ENCODE measurements at places on chromosomes 6 and 20.

GRCh38 chr6:12138936-12139335 lies 126.8 kb downstream of the HIVEP1 start:
- DNase-seq: no peak

DNA sequence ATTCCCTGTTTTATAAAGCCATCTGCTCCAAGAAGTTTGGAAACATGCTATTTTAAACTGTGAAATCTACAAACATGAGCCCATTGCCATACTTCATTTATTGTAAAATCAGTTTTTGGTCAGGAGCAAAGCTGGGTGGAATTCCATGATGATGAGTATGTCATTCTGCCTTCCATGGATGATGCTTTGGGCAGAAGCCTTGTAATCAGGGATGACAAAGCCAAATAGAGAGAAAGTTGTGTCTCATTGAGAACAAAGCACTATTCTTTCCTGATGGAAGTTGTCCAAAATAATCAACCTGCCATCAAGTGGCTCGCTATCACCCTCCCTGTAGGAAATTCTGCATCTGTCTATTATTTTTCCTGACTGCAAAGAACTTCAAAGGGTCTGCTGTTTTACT lies 313.0 kb upstream of the DEFB112 start:
- no peak for DNase-seq

GRCh38 chr6:90271831-90272230 lies 24.8 kb downstream of the BACH2 start:
- no peak for DNase-seq

DNA sequence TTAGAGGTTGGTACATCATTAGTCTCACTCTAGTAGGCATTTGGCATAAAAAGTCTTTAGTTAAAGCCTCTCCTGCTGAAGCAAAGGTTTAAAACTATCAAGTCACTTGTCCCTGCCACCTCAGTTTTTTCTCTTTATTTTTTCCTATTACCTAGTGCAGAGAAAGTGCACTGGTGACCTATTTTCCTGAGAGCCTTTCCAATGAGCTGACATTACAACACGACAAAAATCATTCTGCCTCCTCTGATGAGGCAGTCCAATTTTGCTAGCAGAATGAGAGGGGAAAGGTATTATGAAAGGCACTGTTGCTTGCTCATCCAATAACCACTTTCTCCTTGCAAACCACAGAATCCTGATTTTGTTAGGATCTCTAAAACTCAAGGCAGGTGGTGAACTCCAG lies 73.3 kb upstream of the SGK1 start:
- DNase-seq: no peak

DNA sequence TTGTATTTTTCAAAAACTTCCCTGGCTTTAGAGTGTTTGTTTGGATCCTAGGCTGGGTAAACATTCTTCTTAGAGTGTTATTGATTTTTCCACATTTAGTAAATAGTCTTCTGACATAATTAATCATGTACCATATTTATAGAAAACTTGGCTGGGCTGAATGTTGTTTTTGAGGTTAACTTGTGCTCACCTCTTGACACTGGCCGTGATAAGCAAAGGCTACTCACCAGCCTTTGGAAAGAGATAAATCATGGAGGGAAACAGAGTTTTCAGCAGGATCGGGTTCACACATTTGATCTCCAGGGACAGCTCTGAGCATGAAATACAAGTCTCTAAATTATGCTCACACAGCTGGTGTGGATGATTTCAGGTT lies 6.2 kb upstream of the CD93 start:
- DNase-seq: no peak

GRCh38 chr6:99613705-99614429 lies 7.2 kb downstream of the PRDM13 start:
- no peak for DNase-seq

DNA sequence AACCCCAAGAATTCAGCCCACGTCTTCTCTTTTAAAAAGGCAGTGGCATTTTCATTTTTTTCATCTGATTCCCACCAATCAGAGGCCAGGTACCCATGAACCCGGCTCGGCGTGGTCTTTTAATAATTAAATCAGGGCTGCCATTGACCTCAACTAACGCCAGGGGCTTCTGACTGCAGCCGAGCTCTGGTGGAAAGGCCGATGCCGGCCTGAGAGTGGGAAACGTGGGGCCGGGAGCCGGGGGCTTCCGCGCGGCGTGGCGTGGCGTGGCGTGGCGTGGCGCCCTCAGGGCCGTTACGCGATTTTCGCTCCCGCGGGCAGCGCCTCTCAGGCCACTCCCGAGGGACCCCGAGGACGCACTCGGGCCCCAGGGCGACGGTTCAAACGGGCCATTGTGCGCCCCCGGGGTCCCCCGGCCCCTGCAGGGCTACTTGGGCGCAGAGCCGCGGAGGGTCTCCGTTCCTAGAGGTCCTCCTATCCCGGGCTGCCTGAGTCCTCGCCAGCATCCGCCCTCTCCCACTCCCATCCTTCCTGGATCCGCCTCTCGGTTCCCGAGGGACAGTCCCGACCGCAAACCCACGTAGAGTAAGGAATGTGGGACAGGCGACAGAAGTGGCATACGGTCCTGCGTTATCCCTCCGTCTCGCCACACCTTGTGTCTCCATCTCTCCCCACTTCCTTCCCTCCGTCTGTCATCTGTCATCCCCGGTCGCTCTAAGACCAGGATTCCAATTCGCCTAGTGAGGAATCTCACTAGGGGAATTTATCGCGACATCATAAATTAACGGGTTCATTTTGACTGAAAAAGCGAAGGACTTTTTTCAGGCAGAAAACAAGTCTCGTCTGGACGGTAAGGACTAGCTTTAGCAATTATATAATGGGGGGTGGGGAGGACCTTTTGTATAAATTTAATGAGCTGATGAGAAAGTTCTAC lies 876 bp upstream of the TBPL1 start:
- DNase-seq: peak; percentile 58

DNA sequence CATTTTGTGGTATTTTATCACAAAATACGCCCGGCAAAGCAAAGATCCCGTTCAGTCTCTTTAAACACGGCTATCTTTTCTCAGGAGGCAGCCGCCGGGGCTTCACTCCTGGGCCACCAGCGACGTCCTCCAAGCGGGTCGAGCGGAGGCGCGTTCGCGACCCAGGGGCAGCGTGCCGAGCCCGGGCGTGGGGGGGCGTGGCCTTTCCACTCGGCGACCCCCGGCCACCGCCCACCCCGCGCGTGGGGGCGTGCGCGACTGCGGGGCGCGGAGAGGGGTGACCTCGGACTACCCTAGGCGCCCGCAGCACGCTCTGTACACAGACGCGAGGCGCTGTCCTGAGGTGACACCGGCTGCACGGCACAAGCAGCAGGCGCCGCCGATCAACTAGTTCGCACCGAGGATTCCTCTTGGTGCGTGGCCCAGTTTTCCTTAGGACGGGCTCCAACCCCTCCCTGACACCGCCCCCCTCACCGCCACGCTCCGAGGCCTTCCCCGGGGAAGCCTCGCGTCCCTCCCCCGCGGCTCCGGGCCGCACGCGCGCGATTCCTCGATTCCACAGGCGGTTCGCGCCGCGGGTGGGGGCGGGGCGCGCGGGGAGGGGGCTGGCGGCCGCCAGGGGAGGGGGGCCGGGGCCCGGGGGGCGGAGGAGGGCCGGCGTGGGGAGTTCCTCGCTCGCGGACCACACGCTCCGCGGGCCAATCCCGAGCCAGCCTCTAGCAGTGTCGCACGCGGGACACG lies 1.1 kb upstream of the JARID2 start:
- DNase-seq: no peak

- DNase-seq: no peak
Measured at GRCh38 chr20:37314099-37314498, 24.6 kb downstream of the MANBAL start.

- DNase-seq: peak; percentile 66
Measured at GRCh38 chr20:36847009-36847709, 28.8 kb upstream of the TLDC2 start.

GRCh38 chr20:22535483-22535882 lies 48.9 kb downstream of the FOXA2 start:
- no peak for DNase-seq

DNA sequence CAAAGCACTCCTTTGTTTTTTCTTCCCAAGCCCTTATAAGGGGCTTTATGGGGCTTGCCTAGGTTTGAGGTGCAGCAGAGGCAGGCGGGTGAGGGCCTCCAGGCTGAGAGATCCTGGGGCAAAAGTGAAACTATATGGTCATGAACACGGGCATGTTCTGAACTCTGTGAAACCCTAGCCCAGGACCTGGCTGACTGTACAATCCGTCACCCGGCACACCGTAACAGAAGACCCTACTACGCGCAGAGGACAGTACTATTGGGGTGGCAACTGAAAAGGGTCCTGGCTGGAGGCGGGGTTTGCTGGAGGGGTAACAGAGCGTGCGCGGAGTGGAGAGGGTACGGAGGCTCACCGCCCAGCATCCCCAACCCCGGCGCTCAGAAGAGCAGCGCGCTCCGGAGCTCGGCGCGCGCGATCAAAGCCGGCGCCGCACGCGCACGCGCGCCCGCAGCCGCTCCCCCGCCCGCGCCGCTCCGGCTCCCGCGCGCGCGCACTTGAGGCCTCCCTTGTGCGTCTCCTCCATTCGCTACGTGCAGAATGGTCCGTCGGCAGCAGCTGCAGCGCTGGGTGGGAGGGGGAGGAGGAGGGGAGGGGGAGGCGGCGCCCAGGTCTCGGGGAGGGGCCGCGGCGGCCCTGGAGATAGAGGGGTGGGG lies 54.2 kb downstream of the MRPL14 start:
- no peak for DNase-seq

- DNase-seq: peak; percentile 6
Measured at GRCh38 chr6:804771-805170, 111.8 kb upstream of the EXOC2 start.

Measured in anterior cingulate cortex (tissue), 58 donors.